Stomach (tissue), 19 donors: ENCODE measurements at places on chromosomes 2 and 18.

GRCh38 chr2:40374543-40375240 lies 77.2 kb downstream of the SLC8A1 start:
- no peaks in the 10 kb centered on the region for H3K36me3 ChIP-seq
- H3K4me3 ChIP-seq, result no peak overlapping the region
- H3K4me1 ChIP-seq, result peaks cover 15% of the 10 kb centered on the region
- H3K27ac ChIP-seq, result no peak overlapping the region
- DNase-seq, result no peak

GRCh38 chr2:85690932-85691331 lies 3.2 kb upstream of the GNLY start:
- H3K4me1 ChIP-seq, result no peaks in the 10 kb centered on the region
- no peaks in the 10 kb centered on the region for H3K27me3 ChIP-seq
- no peak for DNase-seq
- H3K27ac ChIP-seq, result no peak overlapping the region

DNA sequence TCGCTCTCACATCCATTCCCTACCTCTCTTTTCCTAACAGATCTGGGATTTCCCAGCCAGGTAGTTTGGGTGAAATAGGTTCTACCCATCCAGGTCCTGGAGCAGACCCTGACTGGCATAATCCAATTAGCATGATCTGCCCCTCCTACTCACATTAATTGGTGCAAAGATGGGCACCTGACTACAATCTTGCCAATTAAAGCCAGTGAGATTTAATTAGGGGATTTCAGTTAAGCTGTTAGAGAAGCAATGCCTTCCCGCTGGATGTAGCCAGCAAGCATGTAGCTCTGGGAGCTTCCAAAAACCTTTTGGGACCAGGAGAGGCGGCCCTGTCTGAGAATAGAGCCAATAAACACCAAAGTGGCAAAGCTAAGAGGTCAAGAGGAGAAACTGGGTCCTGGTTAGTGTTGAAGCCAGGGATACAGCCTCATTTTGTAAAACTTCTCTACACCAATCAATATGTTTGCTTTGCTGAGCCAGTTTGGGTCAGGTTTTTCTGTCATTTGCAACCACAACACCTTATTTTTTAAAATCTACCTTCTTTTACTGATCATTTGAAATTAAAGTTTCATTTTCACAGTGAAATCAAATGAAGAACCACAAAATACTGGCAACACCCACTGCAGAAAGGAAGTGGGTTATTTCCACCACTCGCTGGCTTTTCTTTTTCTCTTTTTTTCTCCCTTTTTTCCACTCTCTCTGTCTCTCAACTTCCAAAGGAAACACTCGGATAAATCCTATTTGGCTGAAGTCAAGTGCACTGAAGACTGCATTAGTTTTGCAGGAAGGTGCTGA lies 3.2 kb upstream of the TTC39C start:
- no peak overlapping the region for H3K27ac ChIP-seq
- no peaks in the 10 kb centered on the region for H3K27me3 ChIP-seq
- H3K36me3 ChIP-seq, result no peaks in the 10 kb centered on the region

DNA sequence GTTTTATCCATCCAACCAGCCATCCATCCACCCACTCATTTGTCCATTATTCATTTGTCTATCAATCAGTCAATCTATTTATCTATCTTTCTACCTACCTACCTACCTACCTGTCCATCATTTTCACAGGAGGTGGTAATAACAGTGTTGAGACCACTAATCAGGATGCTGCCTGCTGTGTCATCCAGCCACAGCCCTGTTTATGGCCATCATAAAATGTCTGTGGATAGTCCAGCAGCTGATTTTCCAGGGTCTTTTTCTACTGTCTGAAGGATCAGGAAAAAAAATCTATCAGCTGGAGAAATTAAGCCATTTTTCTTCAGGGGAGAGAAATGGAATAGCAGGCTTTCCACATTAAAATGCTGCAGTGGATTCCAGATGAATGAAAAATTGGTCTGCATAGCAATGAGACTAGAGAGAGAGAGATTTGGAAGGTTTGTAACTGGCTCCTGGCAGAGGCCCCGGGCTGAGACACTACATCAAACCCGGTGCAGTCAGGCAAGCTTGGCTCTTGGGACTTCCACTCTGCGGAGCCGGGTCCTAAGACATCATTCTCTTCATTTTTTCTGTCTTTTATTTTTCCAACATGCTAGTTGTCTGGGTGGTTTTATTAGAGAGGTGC lies 33.0 kb upstream of the BOD1L2 start:
- no peak overlapping the region for H3K4me3 ChIP-seq
- no peaks in the 10 kb centered on the region for H3K4me1 ChIP-seq
- H3K27me3 ChIP-seq, result no peaks in the 10 kb centered on the region
- DNase-seq, result peak; percentile 14
- H3K27ac ChIP-seq, result no peak overlapping the region

- no peak overlapping the region for H3K4me3 ChIP-seq
- H3K27me3 ChIP-seq, result no peaks in the 10 kb centered on the region
- H3K4me1 ChIP-seq, result no peaks in the 10 kb centered on the region
- no peak overlapping the region for H3K27ac ChIP-seq
- no peak for DNase-seq
- no peaks in the 10 kb centered on the region for H3K36me3 ChIP-seq
Measured at GRCh38 chr2:231539991-231540390, 9.7 kb upstream of the NMUR1 start.
